Activated CD8-positive, alpha-beta memory T cell treated with anti-CD3 and anti-CD28 coated beads for 4 hours (primary cell): ENCODE measurements at places on chromosomes 12 and 14.

DNA sequence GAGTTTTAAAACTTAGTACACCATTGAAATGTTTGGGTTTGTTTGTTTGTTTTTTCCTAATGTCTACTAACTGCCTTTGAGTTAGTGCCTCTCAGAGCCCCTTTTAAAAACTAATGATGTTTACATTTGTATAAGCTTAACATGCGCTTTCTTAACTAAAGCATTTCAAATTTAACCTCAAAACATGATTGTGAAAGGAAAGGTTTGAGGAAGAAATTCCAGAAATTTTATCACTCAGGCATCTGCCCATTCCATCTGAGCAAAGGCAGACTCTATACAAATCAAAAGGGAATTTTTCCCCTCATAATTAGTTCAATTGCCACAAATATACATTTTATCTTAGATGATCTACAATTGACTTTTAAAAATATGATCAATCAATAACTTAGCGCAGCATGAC, 230.7 kb upstream of the CAND1 start:
- DNase-seq: no peak

- DNase-seq: no peak
These were observed 249.9 kb downstream of the DPF3 start for GRCh38 chr14:72644038-72644437.

DNA sequence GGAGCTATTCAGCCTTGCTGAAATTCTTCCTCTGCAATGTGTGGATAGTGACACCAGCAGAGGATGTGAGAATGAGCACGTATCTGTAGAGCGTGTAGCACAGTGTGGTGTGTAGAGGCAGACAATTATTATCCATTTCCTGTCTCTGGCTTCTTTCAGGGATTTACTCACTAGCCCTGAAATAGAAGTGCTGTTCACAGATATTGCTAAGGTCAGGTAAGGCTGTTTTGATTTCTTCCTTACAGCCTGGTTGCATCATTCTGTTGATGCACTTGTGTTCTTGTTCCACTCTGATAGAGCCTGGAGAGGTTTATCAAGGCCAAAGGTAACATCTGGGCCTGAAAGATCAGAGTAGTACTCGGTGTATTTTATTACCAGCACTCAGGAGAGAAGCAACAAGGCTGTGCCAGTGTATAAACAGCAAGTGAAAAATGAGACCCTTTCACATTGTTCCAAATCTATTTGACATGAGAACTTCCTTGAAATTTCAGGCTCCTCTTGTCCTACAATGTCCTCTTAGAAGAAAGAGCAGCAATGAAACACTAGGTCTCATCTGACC, 16.7 kb downstream of the ARG2 start:
- DNase-seq: no peak

DNA sequence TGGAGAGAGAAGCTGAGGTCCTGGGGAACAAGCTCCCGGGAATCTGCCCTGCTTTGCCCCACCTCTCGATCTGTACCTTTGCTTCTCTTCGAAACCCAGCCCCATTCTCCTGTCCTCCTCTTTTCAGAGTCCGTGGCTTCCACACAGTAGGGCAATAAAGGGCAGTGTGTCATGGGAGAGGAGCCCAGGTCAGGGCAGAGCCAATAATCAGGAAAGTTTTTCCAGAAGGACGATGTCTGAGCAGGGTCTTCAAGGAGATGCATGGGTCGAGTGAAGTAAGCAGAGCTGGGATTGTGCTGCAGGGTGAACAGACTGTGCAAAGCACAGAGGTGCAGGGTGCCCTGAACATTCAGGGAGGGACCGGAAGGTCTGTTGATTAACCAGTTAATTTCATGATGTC, 22.1 kb upstream of the SERPINA4 start:
- no peak for DNase-seq

- DNase-seq: no peak
These were observed 12.8 kb upstream of the SMARCD1 start for GRCh38 chr12:50072198-50072907.

GRCh38 chr14:65255029-65255545, 152.8 kb upstream of the MAX start:
- DNase-seq: no peak

DNA sequence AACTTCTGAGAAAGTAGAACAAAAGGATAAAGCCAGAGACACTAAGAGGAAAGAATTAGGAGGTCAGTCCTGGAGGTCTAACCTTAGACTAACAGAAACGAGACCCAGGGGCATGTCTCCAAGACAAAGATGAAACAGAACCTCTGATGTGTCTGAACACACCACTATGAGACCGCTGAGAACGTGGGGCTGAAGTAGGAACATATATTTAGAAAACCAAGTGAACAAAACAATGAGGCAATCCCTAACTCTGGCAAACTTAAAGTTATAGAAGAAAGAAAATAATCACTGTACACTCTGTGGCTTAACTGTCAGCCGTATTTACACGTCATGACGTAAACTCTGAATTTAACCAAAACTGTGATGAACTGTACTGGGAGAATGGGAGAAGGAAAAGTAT, 17.9 kb downstream of the KCTD10 start:
- no peak for DNase-seq

- no peak for DNase-seq
These were observed 283.4 kb upstream of the TMTC1 start for GRCh38 chr12:30067146-30067545.

GRCh38 chr12:30296486-30296885, 399.2 kb downstream of the IPO8 start:
- no peak for DNase-seq

GRCh38 chr12:578748-579419, 84.4 kb downstream of the NINJ2 start:
- no peak for DNase-seq

DNA sequence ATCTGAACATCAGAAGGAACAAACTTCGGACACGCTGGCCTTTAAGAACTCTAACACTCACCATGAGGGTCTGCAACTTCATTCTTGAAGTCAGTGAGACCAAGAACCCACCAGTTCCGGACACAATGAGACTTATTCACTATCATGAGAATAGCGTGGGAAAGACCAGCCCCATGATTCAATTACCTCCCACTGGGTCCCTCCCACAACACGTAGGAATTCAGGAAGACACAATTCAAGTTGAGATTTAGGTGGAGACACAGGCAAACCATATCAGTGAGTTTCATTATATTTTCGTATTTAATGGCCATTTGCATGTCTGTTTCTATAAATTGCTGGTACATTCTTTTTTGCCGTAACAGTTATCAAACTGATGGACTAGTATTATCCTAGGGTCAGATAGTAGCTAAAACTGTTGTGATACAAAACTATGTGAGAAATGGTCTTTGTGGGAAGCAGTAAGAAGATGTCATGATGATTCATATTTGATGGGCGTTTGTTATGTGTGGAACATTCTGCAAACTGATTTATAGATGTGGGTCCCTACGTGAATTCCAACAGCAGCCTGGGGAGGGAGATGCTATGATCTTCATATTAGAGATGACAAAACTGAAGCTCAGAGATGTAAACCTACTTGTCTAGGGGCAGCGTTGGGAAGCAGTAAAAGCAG, 282.4 kb upstream of the TMEM132C start:
- DNase-seq: no peak

DNA sequence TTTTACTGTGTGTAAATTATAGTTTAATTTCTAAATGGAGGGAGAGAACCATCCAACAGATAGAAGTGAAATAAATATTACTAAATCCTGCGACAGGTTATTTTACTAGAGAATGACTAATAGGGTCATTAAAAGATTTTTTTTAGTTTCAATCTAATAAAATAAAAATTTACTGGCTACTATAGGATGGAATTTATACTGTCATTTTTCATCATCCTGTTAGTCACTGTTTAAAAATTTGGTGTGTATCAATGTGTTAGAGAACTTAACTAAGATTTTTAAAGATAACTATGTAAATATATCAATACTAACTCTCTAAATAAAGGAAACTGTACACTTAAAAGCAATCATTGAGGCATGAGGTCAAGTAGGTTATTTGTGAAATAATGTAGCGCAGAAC, 41.1 kb upstream of the CDKN3 start:
- DNase-seq: no peak

GRCh38 chr12:79046021-79046420, 181.4 kb downstream of the SYT1 start:
- DNase-seq: no peak

DNA sequence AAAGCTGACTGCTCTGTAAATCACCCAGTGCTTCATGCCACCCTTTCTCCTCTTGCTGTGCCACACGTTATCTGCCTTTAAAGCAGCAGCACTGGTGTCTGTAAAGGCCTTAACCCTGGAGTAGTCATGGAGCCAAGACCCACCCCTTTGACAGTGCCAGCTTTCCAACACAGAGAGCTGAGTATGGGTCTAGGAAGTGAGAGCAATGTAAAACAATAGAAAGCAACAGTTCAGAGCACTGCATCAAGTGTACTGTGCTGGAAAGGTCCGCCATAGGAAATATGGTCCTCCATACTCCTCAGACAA, 139.5 kb downstream of the DAD1 start:
- DNase-seq: no peak

DNA sequence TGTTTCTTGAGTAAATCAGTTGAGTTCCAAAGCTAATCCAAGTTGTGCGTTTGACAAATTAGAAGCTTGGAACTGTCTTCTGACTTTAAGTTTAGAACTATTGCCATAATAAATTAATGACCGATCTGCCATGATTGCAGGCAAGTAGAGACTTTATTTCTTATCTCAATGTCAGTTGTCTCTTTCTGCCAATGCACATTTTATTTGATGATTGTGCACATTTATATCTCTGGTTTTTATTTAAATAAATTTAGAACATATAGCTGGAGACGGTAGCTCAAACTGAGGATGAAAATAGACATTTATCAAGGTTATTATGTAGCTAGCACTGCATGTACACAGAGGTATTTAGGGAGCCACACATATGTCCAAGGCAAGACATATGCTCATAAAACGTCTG, 34.1 kb downstream of the SLCO1B1 start:
- DNase-seq: no peak

GRCh38 chr12:64780132-64780530, 20.9 kb upstream of the GNS start:
- DNase-seq: no peak

GRCh38 chr14:95452893-95453712, 63.3 kb downstream of the SYNE3 start:
- no peak for DNase-seq
